Thyroid gland (tissue), 4 donors: ENCODE measurements at places on chromosomes 12 and 14. TPM values are rescaled to one million over a fixed set of nuclear protein-coding genes. Genes with fewer than 3 reads are reported as not detected.

DNA sequence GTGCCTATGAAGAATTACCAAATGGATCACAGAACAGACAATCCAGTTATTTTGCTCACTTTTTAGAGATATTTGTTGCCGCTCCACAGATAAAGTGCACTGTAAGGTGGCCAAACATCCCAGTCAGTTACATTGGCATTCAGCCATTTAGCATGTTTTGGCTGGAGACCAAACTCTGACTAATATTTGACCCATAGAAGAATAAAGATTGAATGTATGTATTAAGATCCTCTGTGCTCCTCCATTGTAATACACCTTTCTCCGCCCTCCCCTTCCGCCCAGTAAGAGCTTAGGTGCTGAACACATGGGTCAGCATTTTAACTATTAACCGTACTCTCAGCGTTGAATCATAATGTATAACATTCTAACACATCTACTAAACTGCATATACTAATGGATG is 163.4 kb downstream of the ANO6 start:
- no peaks in the 10 kb centered on the region for H3K4me1 ChIP-seq
- peaks cover 9% of the 10 kb centered on the region for H3K36me3 ChIP-seq
- H3K4me3 ChIP-seq, result no peak overlapping the region
- H3K27me3 ChIP-seq, result no peaks in the 10 kb centered on the region

TESPA1 gene
- 0.83 TPM for total RNA-seq

DNA sequence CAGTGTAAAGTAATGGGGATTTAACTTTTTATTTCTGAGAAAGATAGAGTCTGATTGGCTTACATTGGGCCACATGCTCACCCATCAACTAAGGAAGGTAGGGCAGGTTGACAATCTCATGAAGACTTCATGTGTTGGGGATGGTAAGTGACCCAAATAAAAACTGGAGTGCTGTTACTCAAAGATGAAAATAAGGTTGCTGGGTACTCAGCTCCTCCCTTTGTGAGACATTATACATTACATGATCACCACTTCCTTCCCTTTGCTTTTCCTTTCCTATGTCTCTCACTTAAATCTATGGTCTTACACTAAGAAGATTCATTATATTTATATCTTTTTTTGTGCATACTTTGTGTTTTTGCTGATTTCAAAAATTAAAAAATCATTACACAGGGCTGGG is 224.0 kb upstream of the PLXNC1 start:
- H3K27me3 ChIP-seq, result no peaks in the 10 kb centered on the region
- H3K4me1 ChIP-seq, result no peaks in the 10 kb centered on the region
- no peak for DNase-seq
- H3K36me3 ChIP-seq, result no peaks in the 10 kb centered on the region
- no peak overlapping the region for H3K27ac ChIP-seq

- H3K4me1 ChIP-seq, result no peaks in the 10 kb centered on the region
- no peak for DNase-seq
- no peaks in the 10 kb centered on the region for H3K27me3 ChIP-seq
- no peak overlapping the region for H3K27ac ChIP-seq
- H3K36me3 ChIP-seq, result no peaks in the 10 kb centered on the region
Observed at GRCh38 chr12:52416795-52417194, 10.7 kb upstream of the KRT82 start.

NTS gene
- total RNA-seq, result not detected

DNA sequence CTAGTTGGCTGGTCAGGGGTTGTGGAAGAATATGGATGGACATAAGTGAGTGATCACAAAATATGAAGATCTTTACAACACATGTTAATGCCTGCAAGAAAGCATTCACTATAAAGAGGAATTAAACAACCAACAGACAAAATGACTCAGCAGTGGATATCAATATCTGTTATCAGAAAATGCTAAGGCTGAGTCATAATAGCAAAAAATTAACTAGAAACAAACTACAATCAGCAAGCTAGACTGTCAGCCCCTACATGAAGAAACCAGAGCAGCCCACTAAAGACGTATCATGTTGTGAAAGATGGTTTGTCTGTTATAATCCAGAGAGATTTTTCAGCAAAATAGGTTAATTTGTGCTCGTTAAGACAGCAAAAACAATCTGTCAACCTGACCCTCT is 472.9 kb downstream of the NELL2 start:
- H3K4me1 ChIP-seq, result no peaks in the 10 kb centered on the region
- no peak for DNase-seq
- H3K27ac ChIP-seq, result no peak overlapping the region
- no peaks in the 10 kb centered on the region for H3K27me3 ChIP-seq

DNA sequence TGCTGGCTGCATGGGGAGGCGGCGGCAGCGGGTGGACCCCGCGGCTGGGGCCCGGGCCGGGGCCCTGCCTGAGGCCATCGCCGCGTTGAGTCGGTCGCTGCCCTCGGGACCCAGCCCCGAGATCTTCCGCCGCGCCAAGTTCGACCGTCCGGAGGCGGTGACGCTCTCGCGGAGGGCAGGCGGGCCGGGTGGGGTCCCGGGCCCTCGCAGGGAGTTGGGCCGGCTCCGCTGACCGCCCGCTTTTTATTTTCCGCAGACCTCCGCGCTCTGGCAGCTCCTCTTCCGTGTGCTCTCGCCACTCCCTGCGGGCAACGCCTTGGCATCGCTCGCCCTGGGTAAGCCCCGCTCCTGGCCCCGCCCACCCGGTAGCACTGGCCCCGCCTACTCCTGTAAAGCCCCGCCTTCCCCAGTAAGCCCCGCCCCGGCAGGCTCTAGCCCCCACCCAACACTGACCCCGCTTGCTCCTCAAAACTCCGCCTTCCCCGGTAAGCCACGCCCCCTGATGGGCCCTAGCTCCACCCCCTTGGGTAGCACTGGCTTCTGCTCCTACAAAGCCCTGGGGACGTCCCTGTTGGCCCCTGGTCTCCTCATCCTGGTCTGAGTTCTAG is 424 bp downstream of the TEDC1 start:
- no peaks in the 10 kb centered on the region for H3K27me3 ChIP-seq
- H3K36me3 ChIP-seq, result no peaks in the 10 kb centered on the region
- H3K4me1 ChIP-seq, result peaks cover 37% of the 10 kb centered on the region
- peak overlapping the region; percentile 17 for H3K27ac ChIP-seq
- peak; percentile 42 for DNase-seq

- no peaks in the 10 kb centered on the region for H3K27me3 ChIP-seq
- no peaks in the 10 kb centered on the region for H3K4me1 ChIP-seq
- no peak overlapping the region for H3K4me3 ChIP-seq
- H3K27ac ChIP-seq, result no peak overlapping the region
Observed at GRCh38 chr14:92668276-92668973, 80.0 kb downstream of the LGMN start.

EIF2S3B gene
- 0.45 TPM for total RNA-seq

SIRT4 gene
- 3.8 TPM for total RNA-seq

SERPINA5 gene
- total RNA-seq, result 1.3 TPM

DNA sequence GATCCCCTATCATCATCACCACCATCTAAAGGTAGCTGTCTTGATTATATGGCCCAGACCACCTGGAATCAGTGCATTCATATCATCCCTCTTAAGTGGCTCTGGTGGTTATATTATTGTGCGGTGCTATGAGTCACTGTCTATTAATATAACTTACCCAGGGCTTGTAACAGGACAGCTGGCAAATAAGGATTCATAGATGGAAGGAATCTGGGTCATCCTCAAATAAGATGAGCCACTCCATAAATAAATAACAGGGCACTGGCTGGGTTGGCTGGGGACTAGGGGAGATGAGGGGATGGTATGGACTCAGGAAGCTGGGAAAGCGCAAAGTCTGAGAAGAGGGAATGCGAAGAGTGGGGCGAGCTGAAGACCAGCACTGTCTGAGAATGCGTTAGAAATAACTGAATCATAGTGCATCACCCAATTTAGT is 216.1 kb downstream of the NUAK1 start:
- H3K4me1 ChIP-seq, result no peaks in the 10 kb centered on the region
- H3K27me3 ChIP-seq, result no peaks in the 10 kb centered on the region
- H3K4me3 ChIP-seq, result no peak overlapping the region
- H3K27ac ChIP-seq, result no peak overlapping the region
- H3K36me3 ChIP-seq, result no peaks in the 10 kb centered on the region
- DNase-seq, result no peak

DNA sequence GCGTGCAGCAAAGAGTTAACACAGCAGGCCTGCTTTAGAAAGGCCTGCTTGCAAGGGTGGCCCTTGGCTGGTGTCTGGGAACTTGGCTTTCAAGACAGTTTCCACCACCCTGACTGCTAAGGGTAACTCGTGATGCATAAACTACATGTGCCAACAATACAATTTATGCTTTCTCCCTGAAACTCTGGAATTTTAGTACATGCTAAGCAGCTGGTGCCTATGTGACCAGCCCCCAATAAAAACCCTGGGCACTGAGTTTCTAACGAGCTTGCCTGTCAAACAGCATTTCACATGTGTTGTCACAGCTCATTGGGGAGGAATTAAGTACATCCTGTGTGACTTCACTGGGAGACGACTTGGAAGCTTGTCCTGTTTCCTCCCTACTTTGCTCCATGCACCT is 133.1 kb downstream of the SLC5A8 start:
- H3K4me1 ChIP-seq, result no peaks in the 10 kb centered on the region
- no peaks in the 10 kb centered on the region for H3K27me3 ChIP-seq
- H3K36me3 ChIP-seq, result no peaks in the 10 kb centered on the region
- no peak overlapping the region for H3K4me3 ChIP-seq
- DNase-seq, result no peak

- peaks cover 30% of the 10 kb centered on the region for H3K4me1 ChIP-seq
- no peak overlapping the region for H3K27ac ChIP-seq
- H3K27me3 ChIP-seq, result no peaks in the 10 kb centered on the region
- no peak for DNase-seq
- no peaks in the 10 kb centered on the region for H3K36me3 ChIP-seq
Observed at GRCh38 chr12:110227138-110227537, 53.9 kb upstream of the ATP2A2 start.

- H3K27me3 ChIP-seq, result no peaks in the 10 kb centered on the region
- DNase-seq, result no peak
- H3K4me1 ChIP-seq, result no peaks in the 10 kb centered on the region
Observed at GRCh38 chr12:127595506-127595905, 671.5 kb upstream of the TMEM132C start.

GRCh38 chr12:29146196-29146595 is 2.9 kb upstream of the FAR2 start:
- no peak for DNase-seq
- H3K27ac ChIP-seq, result no peak overlapping the region
- H3K27me3 ChIP-seq, result no peaks in the 10 kb centered on the region
- no peaks in the 10 kb centered on the region for H3K4me1 ChIP-seq

DNA sequence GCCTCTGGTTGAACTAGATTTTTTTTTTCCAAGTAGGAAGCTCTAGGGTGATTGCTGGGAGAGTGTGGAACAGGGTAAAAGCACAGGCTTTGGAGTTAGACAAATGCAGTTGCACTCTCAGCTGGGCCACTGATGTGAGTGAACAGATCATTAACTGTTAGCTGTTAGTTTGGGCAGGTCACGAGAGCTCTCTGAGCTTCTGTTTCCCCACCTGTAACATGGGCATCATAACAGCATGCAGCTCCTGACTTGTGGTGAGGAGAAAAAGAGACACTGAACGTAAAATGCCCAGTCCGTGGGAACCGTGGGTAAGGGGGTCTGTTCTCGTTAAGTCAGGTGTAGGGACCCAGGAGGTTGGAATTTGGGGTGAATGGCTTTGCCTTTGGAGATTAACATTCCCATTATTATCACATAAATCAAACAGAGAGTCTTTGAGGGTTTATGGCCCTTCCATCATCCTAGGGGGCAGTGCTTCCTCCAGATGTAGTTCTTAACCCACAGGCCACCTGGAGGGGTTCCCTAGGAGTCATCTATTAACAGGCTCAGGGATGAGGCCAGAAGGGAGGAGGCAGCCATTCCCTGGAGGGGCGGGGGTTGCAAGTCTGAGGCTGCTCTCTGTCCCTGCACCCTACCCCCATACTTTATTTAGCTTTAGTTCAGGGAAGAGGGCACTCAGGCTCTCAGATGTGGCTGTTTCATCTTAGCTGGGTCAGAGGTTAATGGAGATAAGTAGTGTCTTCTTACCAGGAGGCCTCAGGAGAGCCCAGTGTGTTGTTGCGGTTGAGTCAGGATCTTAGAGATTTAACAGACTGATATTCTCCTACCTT is 135.2 kb downstream of the DACT1 start:
- H3K27me3 ChIP-seq, result no peaks in the 10 kb centered on the region
- H3K4me1 ChIP-seq, result no peaks in the 10 kb centered on the region
- H3K27ac ChIP-seq, result no peak overlapping the region
- no peaks in the 10 kb centered on the region for H3K36me3 ChIP-seq

DNA sequence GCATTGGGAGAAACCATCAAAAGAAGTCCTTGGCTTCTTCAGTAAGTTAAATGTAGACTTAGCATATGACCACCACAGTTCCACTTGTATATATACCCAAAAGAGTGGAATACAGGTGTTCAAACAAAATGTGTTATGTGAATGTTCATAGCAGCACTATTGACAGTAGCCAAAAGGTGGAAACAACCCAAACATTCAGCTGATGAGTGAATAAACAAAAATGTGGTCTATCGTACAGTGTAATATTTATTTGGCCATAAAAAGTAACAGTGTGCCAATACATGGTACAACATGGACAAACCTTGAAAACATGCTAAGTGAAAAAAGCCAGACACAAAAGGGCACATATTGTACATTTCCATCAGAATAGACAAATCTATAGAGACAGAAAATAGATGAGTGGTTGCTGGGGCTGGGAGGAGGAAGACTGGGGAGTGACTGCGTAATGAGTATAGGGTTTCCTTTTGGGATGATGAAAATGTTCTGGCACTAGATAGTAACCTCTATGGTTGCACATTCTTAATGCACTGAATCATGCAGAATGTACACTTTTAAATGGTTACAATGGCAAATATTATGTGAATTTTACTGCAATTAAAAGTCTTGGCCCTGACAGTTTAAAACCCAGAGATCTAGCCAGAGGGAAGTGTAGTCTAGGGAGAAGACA is 5.5 kb downstream of the ERP29 start:
- H3K4me1 ChIP-seq, result peaks cover 9% of the 10 kb centered on the region
- DNase-seq, result no peak
- no peak overlapping the region for H3K27ac ChIP-seq
- H3K4me3 ChIP-seq, result no peak overlapping the region

DNA sequence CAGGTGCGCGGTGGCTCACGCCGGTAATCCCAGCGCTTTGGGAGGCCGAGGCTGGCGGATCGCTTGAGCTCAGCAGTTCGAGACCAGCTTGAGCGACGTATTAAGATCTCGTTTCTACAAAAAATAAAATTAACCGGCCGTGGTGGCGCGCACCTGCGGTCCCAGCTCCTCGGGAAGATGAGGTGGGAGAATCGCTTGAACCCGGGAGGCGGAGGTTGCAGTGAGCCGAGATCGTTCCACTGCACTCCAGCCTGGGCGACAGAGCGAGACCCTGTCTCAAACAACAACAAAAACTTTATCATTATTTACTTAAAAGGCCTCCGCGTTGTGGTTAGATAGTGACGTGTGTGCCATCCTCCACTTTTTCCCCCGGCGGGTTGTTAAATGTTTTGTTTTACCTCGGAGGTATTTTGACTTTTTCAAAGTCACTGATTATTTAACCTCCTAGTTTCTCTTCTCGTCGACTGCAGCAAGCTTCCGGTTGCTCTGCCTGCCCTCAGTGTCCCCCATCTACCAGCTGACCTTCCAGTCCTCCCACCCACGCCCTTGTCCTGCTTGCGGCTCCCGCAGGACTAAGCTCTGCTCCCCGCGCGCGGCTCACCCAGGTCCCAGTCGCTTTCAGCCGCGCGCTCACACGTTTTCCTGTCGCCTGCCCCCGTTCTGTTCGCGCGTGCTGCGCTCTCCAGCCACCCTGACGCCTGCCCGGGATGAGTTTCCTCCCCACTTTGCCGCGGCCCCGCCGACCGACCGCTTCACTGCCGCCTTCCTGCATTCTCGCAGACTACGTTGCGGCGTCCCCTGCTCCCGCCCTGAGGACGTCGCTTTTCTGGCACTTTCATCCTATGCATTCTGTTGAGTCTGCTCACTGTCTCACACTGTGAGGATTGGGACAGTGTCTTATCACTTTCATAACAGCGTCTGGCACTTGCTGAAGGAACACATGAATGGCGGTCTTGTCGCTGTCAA is 1.2 kb upstream of the SCAF11 start:
- no peaks in the 10 kb centered on the region for H3K27me3 ChIP-seq
- H3K4me1 ChIP-seq, result peaks cover 14% of the 10 kb centered on the region
- DNase-seq, result peak; percentile 79
- peak overlapping the region; percentile 96 for H3K27ac ChIP-seq
- peak overlapping the region; percentile 48 for H3K4me3 ChIP-seq
